ENCODE measurements at places on chromosomes 1 and 21.

- DNase-seq: no peak
Measured at GRCh38 chr21:17671733-17672132, 59.0 kb upstream of the BTG3 start.

DNA sequence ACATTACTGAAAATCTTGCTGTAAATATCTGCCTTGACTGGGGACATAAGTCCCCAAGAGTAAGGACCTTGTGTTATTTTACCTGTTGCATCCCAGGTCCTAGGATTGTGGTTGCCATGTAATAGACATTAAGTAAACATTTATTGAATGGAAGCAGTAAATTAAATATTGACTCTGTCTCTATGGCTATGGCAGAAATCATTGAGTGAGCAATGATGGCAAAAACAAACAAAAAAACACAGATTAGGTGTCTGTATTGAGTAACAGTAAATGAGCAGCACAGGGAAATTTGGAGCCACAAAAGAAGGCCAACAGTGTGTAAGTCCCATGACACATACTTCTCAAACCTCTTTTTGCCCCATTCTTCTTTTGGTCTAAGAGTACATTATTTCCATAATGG is 240.4 kb downstream of the NFIA start:
- DNase-seq: no peak

DNA sequence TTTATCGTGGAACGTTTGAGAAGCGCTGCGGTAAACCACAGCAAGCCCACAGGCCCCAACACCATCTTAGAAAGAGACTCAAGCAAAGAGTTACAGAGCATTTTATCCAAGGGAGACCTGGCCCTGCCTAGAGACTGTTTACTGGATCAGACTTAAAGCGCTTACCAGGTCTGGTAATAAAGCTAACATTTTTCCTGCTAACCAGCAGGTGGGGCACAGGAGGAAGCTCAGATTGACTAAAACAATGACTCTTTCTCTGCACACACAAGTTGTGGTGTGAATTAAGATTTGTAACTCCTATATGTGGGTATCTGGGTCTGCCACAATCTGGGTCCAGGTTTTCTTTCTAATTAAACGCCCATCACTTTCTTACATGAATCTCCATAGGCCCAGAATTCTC is 136.5 kb upstream of the ETS2 start:
- no peak for DNase-seq

GRCh38 chr1:41716188-41717130 is 202.3 kb downstream of the HIVEP3 start:
- DNase-seq: no peak

- DNase-seq: no peak
Measured at GRCh38 chr1:234069760-234070159, 165.3 kb downstream of the SLC35F3 start.

GRCh38 chr1:161792740-161793139 is 26.6 kb downstream of the ATF6 start:
- no peak for DNase-seq

GRCh38 chr1:172244865-172245264 is 175.6 kb upstream of the C1orf105 start:
- no peak for DNase-seq

- DNase-seq: no peak
Measured at GRCh38 chr1:234724516-234725176, 114.7 kb upstream of the IRF2BP2 start.

DNA sequence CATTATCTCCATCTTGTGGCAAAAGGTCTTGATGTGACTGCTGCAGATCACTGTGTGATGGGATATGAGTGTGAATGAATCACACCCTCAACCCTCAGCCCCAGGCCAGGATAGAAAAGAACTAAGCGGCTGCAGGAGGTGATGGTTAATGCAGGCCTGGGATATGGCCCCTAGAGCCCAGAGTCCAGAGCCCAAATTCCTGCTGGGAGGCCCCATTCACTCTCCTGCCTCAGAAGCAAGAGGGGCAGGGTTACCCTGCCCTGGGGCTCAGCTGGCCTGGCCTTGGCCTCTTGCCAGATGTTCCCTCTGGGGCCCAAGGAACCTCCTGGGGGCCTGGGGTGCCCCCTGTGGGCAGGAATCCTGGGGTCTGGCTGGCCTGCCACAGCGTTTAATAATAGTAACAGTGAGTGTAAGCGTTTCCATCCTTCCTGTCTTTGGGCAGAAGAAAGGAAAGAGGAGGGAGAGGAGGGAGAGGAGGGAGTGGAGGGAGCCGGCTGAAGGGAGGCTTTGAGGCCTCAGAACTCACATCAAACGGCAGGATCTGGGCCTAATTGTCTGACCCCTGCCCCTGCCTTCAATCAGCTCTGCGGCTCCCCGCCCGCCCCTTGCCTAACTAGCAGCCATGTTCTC is 26.2 kb downstream of the DMAP1 start:
- DNase-seq: no peak

DNA sequence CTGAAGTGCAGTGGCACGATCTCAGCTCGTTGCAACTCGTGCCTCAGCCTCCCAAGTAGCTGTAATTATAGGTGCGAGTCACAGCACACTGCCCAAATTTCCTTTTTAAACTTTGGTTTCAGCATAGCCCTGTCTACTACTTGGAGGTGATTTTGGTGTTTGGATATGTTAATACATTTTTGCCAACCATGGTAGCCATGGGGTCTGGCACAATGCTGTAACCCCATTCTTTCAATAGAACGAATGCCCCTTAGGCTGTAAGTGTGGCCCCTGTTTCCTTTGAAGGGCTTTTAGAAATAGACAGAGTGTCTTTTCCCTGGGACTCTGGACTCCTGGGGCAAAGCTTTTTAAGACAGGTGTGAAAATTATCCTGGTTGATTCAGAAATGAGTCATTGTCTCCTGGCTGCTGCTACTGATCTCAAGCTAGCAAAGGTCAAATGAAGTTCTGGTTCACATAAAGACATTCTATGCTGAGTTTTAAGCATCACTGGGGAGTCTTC is 141.1 kb upstream of the RUNX1 start:
- DNase-seq: no peak

GRCh38 chr1:13732971-13733667 is 33.1 kb downstream of the PRDM2 start:
- DNase-seq: no peak

- DNase-seq: no peak
Measured at GRCh38 chr21:37751268-37751975, 164.8 kb downstream of the KCNJ6 start.

DNA sequence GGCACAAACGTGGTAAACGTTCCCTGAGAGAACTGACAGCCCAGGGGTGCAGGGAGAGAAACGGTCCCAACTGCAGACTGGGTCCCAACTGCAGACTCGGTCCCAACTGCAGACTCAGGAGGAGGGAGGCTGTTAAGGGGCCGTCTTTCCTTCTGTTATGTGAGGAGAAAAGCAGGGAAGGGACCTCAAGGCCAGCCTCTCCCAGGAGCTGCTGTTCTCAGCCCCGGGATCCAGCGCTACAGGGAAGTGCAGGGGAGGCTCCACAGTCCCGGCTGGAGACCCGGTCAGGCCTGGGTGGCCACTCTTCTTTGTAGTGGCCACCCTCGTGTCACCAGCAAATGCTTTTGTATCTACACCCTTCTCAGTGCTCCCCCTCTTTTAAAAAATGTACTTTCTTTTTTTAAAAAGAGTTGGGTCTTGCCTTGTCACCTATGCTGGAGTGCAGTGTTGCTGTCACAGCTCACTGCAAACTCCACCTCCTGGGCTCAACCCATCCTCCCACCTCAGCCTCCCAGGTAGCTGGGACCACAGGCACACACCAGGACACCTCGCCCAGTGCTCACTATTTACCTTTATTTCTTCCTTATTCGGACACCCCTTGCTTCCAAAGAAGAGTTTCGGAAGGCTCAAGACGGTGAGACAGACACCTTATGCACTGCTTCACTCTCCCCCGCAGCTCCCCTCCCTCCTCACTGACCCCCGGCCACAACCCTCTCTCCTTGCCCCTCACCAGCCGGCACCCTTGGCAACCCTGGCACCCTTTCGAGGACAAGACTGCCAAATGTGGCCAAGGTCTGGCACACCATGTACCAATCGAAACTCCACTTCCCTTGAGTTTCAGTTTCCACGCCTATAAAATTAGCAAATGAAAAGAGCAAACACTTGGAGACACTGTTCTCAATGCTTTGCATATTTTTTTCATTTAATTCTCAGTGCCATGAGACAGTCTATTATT is 21.8 kb downstream of the CAPN2 start:
- no peak for DNase-seq

Measured in esophagus squamous epithelium (tissue), 5 donors.